Activated T-helper 1 cell treated with anti-CD3 and anti-CD28 coated beads, Interleukin-12 subunit alpha, Interleukin-12 subunit beta, Interleukin-2, Interleukin-4 antibody, amounts not matched to agents 30 ng/mL and 10 ng/mL and 1 ng/mL, durations not matched to agents 14 hours and 24 hours and 36 hours (primary cell): ENCODE measurements at places on chromosomes 4 and X. TPM values are rescaled to one million over a fixed set of nuclear protein-coding genes. Genes with fewer than 3 reads are reported as not detected.

Gene FBXW7
- 53.0 and 53.3 TPM in 2 replicates for total RNA-seq

Gene VCX
- total RNA-seq, result not detected in 2 replicates

Gene FREM3
- not detected in 2 replicates for total RNA-seq

Gene LPAR4
- total RNA-seq, result not detected in 2 replicates

Gene ANXA3
- total RNA-seq, result 8.1 and 9.2 TPM in 2 replicates

Gene MAMLD1
- 15.0 and 19.2 TPM in 2 replicates for total RNA-seq

Gene HSFX2
- total RNA-seq, result 0.41 TPM in 1 of 2 replicates, not detected in the other

Gene FAM90A26
- not detected in 2 replicates for total RNA-seq

DNA sequence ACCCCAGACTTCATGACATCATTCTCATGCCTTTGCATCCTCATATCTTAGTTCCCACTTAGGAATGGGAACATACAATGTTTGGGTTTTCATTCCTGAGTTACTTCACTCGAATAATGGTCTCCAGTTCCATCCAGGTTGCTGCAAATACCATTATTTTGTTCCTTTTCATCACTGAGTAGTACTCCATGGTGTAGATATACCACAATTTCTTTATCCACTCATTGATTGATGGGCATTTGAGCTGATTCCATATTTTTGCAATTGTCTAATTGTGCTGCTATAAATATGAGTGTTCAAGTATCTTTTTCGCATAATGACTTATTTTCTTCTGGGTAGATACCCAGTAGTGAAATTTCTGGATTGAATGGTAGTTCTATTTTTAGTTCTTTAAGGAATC is 1026.8 kb downstream of the STPG2 start:
- H3K4me3 ChIP-seq, result no peak overlapping the region
- H3K36me3 ChIP-seq, result no peaks in the 10 kb centered on the region
- DNase-seq, result no peak
- no peak overlapping the region for H3K27ac ChIP-seq
- H3K4me1 ChIP-seq, result no peaks in the 10 kb centered on the region

DNA sequence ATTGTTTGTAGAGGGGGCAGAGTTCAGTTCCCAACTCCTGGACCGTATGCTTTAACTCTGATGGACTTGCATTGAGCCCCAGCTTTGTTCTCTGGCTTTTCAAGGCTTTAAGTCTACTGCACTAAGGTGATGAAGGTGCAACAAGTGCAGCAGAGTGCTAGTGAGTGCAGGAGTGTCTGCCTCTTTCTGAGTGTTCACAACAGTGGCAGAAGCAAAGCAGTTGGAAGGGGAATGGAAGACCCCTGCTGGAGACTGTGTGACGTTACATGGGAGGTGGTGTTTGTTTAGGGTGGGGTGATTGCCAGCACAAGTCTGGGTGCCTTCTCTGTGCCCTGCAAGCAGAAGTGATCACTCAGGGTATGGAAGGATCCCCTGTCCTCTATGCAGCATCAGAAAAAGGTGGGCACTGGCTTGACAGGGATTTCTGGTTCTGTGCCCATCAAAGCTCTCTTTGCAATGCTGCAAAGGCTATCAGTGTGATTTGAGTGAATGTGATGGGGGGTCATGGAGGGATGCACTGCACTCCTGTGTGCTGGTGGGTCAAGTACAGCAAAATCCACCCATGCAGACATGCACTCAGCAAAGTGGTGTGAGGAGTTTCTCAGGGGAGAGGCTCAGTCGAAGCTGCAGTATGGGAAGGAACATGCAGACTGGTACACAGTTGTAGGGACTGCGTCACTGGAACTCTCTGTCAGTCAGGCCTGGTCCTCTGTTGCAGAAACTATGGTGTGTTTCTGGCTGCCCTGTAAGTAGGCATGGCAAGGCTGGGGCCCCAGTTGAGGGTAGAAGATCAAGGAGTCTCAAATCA is 70.9 kb upstream of the UGT2B7 start:
- no peaks in the 10 kb centered on the region for H3K36me3 ChIP-seq
- H3K27me3 ChIP-seq, result no peaks in the 10 kb centered on the region
- no peak overlapping the region for H3K27ac ChIP-seq
- H3K4me1 ChIP-seq, result no peaks in the 10 kb centered on the region
- no peak for DNase-seq

DNA sequence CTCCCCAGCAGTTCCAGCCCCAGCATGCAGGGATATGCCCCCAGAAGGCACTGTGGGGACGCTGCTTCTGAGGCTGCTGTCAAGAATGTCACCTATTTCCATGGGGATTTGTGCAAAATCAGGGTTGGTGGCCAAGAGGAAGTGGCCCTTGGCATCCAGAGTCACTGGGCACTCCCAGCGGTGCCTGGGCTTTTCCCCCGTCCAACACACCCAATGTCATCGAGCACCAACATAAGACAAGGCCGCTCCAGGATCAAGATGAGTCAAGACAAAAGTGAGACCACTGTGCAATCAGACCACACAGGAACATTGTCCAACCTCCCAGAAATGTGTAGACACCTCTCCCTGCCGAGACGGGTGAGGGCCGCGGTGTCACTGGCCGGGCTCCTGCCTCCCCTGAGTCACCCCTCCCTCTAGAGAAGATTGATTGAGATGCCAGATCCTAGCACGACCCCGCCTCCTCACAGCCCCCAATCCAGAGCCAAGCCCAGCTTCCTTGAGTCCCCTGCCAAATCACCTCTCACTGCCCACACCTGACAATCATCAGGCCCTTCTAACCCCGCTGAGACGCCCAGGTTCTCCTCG is 194.3 kb downstream of the AFAP1 start:
- H3K36me3 ChIP-seq, result no peaks in the 10 kb centered on the region
- no peak for DNase-seq
- no peaks in the 10 kb centered on the region for H3K27me3 ChIP-seq
- no peak overlapping the region for H3K4me3 ChIP-seq
- no peak overlapping the region for H3K27ac ChIP-seq
- H3K4me1 ChIP-seq, result peaks cover 13% of the 10 kb centered on the region

DNA sequence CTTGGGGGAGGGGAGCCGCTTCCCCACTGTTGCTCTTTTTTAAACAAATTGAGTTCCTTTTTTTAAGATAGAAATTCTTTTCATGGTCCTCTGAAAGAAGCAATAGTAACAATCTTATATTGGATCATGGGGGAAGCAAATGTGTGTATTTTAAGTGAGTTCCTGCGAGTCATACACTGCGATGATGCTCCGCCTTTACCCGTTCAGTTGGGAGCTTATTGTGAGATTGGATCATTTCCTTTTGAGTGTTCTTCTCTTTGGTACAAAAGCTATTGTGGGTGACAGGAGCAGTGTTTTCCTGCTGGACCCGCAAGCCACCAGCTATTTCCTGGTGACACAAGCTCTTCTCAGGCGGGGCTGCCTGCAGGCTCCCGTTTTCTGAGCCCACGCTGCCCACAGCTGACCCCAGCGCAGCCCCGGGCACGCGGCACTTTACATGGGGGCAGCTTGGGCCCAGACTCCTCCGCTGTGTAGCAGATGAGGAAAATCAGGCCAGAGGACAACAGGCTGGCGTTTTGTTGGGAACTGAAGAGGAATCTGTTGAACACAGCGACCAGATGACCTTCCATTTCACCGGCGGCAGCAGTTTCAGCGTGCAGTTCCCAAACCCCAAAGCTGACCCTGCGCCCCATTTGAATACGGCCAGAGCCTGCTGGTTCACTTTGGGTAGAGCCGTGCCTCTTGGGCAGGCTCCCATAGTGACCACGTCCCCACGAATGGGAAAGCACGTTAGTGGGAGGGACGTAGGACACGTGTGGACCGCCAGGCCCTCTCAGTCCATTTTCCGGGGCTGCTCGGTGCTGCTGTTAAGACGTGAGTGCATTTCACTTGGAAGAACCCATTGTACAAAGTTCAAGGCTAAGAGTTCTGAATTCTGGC is 12.2 kb downstream of the TADA2B start:
- peaks cover 23% of the 10 kb centered on the region for H3K36me3 ChIP-seq
- H3K4me3 ChIP-seq, result no peak overlapping the region

GRCh38 chr4:47913861-47914219 is 543 bp downstream of the NFXL1 start:
- H3K4me1 ChIP-seq, result peaks cover 31% of the 10 kb centered on the region
- H3K27ac ChIP-seq, result peak overlapping the region; percentile 95
- H3K4me3 ChIP-seq, result peak overlapping the region; percentile 90
- H3K36me3 ChIP-seq, result peaks cover 18% of the 10 kb centered on the region
- H3K27me3 ChIP-seq, result no peaks in the 10 kb centered on the region
- DNase-seq, result peak; percentile 13

GRCh38 chrX:139784807-139785206 is 76.8 kb upstream of the MCF2 start:
- no peak for DNase-seq
- H3K27me3 ChIP-seq, result no peaks in the 10 kb centered on the region
- peaks cover 17% of the 10 kb centered on the region for H3K36me3 ChIP-seq
- H3K4me3 ChIP-seq, result no peak overlapping the region
- H3K27ac ChIP-seq, result no peak overlapping the region

GRCh38 chr4:73533515-73534422 is 52.2 kb downstream of the AFM start:
- H3K27me3 ChIP-seq, result peaks cover 16% of the 10 kb centered on the region
- H3K4me1 ChIP-seq, result peaks cover 13% of the 10 kb centered on the region
- no peak overlapping the region for H3K27ac ChIP-seq
- H3K4me3 ChIP-seq, result no peak overlapping the region

GRCh38 chr4:181372014-181372413 is 871.2 kb upstream of the TENM3 start:
- H3K4me3 ChIP-seq, result no peak overlapping the region
- no peaks in the 10 kb centered on the region for H3K27me3 ChIP-seq
- H3K36me3 ChIP-seq, result no peaks in the 10 kb centered on the region
- H3K4me1 ChIP-seq, result no peaks in the 10 kb centered on the region
- H3K27ac ChIP-seq, result no peak overlapping the region

DNA sequence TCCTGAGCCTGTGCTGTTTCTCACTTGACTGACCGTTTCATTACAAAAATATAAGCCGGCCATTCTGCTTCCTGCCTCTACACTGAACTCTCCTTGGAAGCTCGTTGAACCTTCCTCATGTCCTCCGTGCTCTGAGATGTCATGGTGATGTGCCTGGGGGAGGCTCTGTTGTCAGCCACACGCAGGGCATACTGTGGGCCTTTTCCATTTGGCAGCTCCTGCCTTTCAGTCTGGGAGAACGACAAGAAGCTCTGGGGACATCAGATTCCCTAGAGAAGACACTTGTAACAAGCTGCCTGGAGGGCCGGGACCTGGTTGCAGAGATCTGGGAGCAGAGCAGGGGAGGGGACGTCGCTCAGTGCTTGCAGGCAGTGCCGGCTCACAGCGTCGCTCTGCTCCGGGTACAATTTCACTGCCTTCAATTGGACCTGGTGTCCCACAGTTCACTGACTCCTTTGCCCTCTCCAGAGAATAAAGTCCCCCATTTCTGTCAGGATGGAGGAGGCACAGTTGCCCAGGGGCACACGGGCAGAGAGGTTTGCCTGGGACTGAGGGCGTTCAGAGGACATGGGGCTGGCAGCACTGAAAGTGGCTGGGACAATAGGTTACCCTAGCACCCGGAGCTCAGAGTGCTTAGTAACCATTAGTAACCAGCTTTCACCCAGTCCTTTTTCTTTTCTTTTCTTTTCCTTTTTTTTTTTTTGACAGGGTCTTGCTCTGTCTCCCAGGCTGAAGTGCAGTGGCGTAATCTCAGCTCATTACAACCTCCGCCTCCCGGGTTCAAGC is 19.1 kb upstream of the MECP2 start:
- H3K4me1 ChIP-seq, result peaks cover 5% of the 10 kb centered on the region
- H3K4me3 ChIP-seq, result no peak overlapping the region
- H3K27ac ChIP-seq, result no peak overlapping the region
- H3K36me3 ChIP-seq, result no peaks in the 10 kb centered on the region

- H3K27me3 ChIP-seq, result no peaks in the 10 kb centered on the region
- DNase-seq, result no peak
- H3K4me3 ChIP-seq, result no peak overlapping the region
- no peak overlapping the region for H3K27ac ChIP-seq
- no peaks in the 10 kb centered on the region for H3K4me1 ChIP-seq
Observed at GRCh38 chr4:105387466-105387865, 86.4 kb downstream of the PPA2 start.

DNA sequence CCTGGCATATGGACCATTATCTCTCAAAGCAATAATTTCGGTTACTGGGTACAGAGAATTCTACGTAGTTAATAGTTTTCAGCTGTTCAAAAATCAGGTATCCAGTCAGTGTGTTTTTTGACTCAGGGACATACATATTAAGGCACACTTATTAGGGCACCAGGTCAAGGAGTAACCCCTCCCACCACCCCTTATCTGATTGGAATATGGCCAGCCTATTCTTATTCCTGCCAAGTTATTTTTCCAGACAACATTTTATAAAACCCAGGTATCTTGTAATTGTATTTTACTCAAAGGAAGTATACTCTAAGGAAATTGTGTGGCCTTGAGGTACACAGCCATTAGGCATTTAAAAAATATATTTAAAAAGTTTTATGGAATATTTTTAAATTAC is 4.3 kb downstream of the ZFX start:
- H3K27ac ChIP-seq, result no peak overlapping the region
- no peaks in the 10 kb centered on the region for H3K27me3 ChIP-seq
- DNase-seq, result no peak
- H3K36me3 ChIP-seq, result peaks cover 30% of the 10 kb centered on the region

- no peak for DNase-seq
- peaks cover 2% of the 10 kb centered on the region for H3K36me3 ChIP-seq
- H3K27me3 ChIP-seq, result no peaks in the 10 kb centered on the region
- H3K27ac ChIP-seq, result peak overlapping the region; percentile 99
Observed at GRCh38 chrX:65598559-65599147, 64.1 kb upstream of the LAS1L start.

DNA sequence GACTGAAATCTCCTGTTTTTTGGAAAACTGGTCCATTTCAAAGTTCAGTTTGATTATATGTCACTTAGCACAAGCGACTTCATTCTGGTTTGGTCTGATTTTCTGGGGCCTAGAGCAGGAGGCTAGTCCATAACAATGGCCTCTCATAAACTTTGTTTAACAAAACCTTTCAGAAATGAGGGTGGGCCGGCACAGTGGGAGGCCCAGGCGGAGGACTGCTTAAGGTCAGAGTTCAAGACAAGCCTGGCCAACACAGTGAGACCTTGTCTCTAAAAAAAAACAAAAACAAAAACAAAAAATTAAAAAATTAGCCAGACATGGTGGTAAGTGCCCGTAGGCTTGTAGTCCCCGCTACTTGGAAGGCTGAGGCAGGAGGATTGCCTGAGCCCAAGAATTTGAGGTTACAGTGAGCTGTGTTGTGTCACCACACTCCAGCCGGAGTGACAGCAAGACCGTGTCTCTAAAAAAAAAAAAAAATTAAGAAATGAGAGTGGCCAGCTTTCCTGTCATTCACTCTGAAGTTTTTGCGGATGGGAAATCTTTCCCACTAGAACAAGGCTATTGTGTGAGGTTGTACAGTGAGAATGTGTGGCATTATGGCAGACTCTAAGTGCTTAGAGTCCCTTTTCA is 1.2 kb upstream of the PLAC8 start:
- H3K27me3 ChIP-seq, result peaks cover 2% of the 10 kb centered on the region
- H3K36me3 ChIP-seq, result peaks cover 3% of the 10 kb centered on the region
- peaks cover 42% of the 10 kb centered on the region for H3K4me1 ChIP-seq

GRCh38 chrX:84144991-84145390 is 43.0 kb downstream of the RPS6KA6 start:
- no peaks in the 10 kb centered on the region for H3K27me3 ChIP-seq
- no peak for DNase-seq
- no peak overlapping the region for H3K27ac ChIP-seq
- no peaks in the 10 kb centered on the region for H3K4me1 ChIP-seq
- H3K4me3 ChIP-seq, result no peak overlapping the region

- peak overlapping the region; percentile 81 for H3K4me3 ChIP-seq
- peaks cover 4% of the 10 kb centered on the region for H3K27me3 ChIP-seq
- peaks cover 13% of the 10 kb centered on the region for H3K4me1 ChIP-seq
- DNase-seq, result peak; percentile 20
- no peaks in the 10 kb centered on the region for H3K36me3 ChIP-seq
Observed at GRCh38 chrX:150897421-150898320, 797 bp downstream of the CD99L2 start.

GRCh38 chr4:165537028-165537648 is 158.3 kb downstream of the CPE start:
- H3K4me1 ChIP-seq, result no peaks in the 10 kb centered on the region
- no peaks in the 10 kb centered on the region for H3K36me3 ChIP-seq
- H3K4me3 ChIP-seq, result no peak overlapping the region
- H3K27me3 ChIP-seq, result peaks cover 8% of the 10 kb centered on the region
- no peak overlapping the region for H3K27ac ChIP-seq
